Stimulated activated CD4-positive, alpha-beta T cell treated with anti-CD3 and anti-CD28 coated beads, TNF-alpha, amount 100 ng/mL, for 4 hours (primary cell): ENCODE measurements at places on chromosomes 2 and 18.

DNA sequence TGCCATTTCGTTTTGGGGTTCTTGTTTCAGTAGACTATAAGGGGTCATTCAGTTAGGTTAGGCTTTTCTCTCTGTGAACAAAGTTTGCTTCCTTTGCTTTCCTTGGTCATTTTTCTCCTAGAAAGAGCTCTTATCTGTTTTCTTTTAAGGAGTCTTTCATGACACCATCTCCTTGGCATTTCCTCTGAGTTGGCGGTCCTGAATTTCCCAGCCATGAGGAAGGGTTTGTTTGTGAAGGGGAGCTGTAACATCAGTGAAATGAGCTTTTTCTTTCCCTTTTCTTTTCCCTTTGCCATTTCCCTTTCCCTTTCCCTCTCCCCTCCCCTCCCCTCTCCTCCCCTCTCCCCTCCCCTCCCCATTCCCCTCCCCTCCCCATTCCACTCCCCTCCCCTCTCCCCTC lies 61.7 kb downstream of the MAP4K4 start:
- DNase-seq: no peak

DNA sequence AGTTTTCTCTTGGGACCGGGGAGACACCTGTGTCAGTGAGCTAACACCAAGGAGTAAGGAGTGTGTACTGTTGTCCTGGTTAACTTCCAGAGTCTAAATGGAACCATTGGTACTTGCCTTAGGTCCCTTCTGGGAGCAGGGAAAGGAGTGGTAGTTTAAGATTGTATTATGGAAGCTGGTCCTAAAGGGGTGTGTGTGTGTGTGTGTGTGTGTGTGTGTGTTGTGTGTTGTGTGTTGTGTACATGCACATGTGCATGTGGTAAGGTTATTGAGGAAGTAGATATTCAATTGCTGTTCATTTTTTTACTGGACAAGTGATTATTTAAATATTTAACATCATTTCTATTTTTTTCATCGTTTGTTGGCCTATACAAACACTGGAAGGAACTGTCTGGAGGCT lies 1.4 kb downstream of the APLF start:
- no peak for DNase-seq

GRCh38 chr2:76998704-76999103 lies 523.5 kb downstream of the LRRTM4 start:
- DNase-seq: no peak

DNA sequence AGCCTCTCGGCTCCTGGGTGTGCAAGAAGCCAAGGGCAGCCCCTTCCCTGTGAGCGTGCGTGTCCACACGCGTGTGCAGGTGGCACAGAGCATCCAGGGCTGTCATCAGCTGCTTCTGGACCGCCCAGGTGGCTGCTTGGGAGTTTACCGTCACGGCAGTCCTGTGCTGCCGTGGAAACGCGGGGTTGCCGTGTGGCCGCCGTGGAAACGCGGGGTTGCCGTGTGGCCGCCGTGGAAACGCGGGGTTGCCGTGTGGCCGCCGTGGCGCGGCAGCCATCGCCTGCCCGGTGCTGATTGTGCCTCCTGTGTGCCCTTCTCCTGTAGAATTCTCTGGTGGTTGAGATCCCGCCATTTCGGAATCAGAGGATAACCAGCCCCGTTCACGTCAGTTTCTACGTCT lies 71.4 kb downstream of the NFATC1 start:
- DNase-seq: no peak

DNA sequence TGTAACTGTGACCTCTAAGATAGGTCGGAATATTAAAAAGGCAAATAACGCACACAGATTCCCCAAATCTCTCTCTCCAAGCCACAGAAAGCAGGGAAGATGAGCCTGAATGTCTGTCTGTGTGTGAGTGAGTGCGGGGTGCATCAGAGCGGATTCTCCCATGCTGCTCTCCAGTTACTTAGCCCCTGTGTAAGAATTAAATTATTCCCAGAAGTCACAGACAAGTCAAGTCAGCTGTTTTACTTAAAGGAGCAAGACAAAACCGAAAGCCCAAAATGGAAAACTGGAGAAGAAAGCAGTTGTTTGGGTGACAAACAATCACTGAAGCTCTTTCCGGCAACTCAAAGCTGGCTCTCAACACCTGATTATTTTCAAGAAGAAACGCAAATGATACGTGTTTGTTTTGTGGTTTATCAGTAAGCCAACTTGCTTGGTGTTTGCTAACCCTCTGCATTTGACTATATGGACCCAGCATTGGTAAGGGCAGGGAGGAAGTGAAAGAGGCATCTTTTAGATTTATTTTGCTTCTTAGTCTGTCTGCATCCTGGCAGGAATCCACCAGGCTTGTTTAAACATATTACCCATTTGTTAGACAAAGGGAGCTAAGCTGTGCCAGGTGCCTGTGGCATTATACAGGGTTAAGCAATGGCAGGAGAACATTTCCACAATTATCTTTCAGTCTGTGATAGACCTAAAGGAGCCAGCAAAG lies 121.5 kb upstream of the CREB1 start:
- DNase-seq: no peak

DNA sequence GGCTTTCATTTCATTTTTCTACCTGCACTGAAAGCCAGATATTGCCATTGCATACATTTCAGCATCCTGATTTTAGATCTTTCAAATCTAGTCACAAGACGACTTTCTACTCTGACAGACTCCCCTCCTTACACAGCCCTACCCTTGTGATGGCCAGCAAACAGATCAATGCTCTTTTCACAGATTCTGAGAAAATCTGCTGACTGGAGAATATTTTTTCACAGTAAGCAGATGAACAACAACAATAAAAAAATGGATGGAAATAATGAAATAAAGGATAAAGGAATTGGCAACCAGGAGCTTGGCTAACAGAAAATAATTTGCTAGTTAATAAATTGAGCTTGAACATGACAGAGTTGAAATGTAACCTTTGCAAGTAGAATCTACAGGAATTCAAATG lies 527.2 kb downstream of the IRS1 start:
- DNase-seq: no peak

DNA sequence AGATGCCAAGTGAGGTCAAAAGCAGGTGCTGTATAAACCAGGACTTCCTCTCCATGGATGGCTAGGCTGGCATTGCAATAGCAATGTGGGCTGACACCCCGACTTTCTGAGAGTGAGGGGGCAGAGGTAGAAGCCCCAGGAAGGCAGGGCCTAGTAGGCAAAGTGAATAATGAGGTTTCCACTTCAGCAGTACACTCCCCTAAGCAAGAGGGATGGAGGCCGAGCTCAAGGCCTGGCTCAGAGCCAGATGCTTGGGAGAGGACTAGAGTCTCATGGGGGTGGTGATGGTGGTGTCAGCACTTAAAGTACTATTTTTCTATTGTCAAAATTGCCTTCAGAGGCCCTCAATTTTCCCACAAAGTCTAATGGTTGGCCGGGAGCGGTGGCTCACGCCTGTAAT lies 41.6 kb upstream of the HK2 start:
- DNase-seq: no peak

DNA sequence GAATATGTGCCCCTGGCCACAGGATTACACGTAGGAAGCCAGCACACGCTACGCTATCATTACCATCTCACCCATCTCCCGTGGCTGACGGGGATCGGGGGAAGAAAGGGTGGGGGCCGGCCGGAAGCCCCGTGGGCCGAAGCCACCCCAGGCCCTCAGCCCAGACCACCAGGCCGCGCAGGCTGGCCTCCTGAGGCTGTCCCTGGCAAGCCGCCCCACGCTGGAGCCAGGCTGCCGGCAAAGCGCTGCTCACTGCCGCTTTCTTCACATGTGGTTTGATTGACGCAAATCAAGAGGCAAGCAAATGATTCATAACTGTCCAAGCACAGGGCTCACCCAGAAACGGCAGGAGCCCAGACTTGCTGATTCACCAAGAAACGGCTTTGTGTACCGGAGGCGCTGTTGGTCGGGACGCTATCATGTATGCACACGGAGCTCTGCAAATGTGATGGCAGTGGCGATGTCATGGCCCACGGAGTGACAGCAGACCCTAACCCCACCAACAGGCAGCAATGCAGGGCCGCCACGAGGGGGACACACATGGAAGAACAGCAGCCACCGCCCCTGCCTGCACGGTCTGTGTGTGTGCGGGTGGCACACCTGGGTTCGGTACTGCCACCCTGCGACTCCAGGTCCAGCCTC lies 125.7 kb downstream of the HDAC4 start:
- peak; percentile 68 for DNase-seq

- DNase-seq: no peak
Observed at GRCh38 chr2:97998431-97999005, 2.8 kb upstream of the TMEM131 start.

DNA sequence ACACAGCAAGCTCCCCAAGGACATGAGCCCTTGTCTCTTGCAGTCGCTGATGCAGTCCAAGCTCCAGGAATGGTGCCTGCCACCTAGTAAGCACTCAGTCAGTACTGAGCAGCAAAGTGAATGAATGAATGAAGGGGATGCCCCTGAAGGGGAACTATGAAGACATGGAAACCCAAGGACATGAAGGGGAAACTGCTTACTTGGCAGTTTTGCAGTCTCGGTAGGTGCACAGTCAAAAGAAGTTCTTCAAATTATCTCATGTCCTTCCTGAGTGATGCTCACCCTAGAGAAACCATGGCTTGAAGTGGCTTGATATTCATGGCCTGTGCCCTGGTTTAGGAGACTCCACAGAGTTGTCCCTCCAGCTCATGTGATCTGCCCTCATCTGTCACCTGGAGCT lies 102.1 kb upstream of the DLX2 start:
- no peak for DNase-seq

GRCh38 chr2:174764280-174765255 lies at the start of gene CHRNA1:
Gene CHRNA1, minus strand, starts transcription at chr2:174764472. Its CDS starts 78 bp downstream, at chr2:174764394.
- no peak for DNase-seq

- no peak for DNase-seq
Observed at GRCh38 chr2:132595186-132595585, 74.8 kb downstream of the LYPD1 start.

GRCh38 chr2:138060301-138060635 lies 96.0 kb downstream of the HNMT start:
- DNase-seq: no peak

DNA sequence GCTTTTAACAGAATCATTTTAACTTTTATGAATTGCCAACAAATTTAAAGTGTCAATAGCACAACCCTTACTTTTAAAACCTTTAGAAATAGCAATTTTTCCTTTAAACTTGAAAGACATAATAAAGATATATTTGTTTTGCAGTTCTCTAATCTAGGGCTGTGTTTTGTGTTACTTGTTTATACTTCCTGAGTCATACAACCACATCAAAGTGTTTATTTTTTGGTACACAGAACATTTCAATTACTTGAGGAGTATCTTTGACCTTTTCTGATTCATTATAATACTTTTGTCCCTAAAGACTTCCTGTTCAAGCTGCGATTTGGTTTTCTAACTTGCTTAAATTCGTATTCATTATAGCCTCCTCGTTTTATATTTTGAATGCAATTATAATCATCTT lies 21.8 kb downstream of the TYW5 start:
- DNase-seq: no peak

- DNase-seq: no peak
Observed at GRCh38 chr2:226057914-226058313, 658.4 kb downstream of the NYAP2 start.

DNA sequence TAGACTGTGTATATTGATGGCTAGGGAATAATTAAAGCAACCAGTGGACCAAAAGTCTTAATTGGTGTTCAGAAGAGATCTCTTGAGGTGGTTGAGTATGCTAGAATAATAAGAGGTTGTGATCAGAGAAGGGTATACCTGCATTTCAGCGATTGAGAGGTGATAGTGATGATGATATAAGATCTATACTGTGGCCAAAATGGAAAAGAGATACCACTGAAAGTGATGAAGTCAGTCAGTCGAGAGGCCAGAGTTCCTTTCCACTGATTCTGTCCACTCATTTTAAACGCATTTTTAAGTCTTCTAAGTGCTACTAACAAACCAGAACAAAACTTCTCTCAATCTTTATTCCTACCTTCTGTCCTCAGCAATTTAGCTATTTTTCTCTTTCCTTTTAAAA lies 32.9 kb downstream of the ACTR3 start:
- DNase-seq: no peak

GRCh38 chr2:68733365-68733764 lies 1.2 kb upstream of the ARHGAP25 start:
- no peak for DNase-seq

DNA sequence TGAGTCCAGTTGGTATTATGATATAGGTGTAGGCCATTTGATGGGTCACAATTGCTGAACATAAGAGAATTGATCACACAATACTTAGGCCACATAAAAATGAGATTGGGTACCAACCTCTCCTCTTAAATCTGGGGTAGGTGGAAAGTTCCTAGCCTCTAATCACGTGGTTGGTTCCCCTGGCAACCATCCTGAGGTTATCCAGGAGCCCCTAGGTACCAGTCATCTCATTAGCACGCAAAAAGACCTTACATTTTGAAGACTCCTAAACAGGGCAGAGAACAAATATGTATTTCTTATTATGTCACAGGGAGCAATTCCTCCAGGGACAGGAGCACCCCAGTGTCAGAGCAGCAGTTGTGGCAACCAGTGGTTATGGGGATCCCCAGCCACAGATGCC lies 12.7 kb upstream of the SELENOI start:
- no peak for DNase-seq

DNA sequence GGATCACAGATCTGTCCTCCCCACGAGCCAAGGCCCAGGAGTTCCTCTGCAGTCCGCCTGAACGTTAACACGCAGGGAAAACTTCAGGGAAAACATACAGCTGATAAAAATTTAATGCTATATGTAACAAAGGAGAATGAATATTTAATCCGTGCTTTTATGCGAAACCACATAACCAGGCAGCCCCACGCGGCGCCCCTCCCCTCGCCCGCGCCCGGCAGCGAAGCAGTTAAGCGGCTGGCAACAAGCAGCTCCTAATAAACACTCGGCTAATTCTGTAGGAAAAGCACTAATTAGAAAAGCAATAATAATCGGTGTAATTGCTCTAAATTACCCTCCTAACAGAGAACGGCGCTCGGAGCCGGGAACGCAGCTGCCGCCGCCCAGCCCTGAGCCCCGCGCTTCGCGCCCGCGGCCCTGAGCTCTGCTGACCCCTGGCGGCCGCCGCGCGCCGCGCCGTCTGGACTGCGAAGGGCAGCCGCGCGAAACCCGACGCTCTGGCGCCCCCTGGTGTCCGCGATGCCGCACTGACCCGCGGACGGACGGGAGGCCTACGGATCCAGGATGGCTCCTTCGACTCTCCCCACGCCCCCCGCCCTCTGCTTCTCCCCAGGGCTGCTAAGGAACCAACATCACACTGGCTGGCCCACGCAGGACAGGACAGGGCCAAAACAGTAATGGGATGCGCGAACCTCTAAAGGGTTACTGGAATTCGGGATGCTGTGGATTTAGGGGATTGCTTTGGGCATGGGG lies 181.4 kb downstream of the SMAD2 start:
- peak; percentile 71 for DNase-seq

DNA sequence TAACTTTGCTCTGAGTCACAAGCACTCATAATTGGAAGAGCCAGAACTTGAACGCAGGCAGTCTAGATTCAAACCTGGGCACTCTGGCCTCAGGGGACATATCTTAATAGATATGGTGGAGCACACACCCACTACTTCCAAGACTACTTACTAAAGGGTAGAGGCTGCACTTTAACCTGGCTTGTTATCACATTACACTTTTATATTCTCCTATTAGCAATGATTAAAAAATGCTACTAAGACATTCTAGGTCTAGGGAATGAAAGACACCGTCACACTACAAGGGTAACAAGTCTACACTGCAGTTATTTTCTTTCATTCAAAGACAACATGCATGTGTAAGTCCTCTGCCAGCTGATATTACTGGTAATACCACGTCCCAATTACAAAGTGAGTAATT lies 258.8 kb downstream of the ZNF521 start:
- DNase-seq: no peak

- no peak for DNase-seq
Observed at GRCh38 chr2:231163414-231164095, 34.9 kb upstream of the ARMC9 start.
